ENCODE measurements at places on chromosomes 1 and 21.

DNA sequence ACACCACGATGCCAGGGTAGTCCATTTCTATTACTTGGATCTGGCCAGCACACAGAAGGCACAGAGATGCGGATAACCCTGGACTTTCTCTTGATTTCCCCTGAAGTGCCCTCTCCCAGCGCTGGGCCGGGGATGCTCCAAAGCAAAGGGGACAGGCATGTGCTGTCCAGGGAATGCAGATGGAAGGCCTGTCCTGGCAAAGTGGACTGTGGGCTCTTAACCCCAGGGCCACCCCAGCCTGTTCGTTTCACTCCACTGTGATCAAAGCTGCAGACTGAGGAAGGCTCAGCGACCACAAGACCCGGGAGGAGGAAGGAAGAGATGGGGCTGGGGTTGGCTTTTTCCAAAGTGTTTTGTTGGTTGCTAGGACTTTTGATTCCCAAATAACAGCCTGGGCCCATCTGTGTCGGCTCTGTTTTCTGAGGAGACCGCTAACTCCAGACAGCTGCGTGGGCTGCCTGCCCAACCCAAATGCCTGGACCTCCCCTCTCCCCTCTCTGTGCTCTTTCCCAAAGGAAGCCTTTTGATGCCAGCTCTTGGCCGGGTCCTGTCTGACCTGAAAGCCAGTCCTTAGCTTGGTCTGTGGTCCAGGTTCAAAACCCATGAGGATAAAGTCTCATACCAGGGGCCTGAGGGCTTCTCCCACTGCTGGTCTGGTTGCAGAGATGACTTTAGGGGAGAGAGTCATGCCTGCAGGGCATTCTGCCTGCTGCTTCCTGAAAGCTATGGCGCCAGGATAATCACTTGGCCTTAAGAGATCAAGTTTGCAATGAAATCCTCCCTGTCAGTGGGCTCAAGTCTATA is 119.6 kb upstream of the CD34 start:
- DNase-seq = no peak

DNA sequence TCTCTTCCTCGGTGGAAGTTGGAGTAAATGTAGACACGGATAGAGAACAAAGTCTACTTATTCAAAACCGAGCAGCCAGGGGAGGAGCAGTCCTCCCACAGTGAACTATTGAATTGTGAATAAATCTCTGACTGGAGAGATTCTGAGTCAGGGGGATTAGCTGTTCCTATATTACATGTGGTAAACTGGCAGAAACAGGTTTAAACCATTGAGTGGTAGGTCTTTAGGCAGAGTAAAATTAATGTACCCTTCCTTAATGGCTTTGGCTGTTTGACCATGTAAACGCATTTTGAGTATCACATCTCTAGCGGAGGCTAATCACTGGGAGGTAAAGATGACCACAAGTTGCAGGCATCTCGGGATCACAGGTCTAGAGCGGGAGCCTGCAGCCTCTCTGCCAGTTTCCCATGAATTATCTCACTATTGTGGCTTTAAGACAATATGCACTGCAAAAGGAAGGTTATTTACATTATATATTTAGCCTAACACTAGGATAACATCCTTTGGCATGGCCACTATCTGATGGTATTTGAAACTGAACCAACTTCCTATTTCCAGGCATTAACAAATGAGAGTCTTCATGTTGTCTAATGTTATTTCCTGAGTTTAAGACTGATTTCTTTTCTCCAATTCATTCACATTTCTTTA is 7.9 kb upstream of the DISC1 start:
- DNase-seq = no peak

DNA sequence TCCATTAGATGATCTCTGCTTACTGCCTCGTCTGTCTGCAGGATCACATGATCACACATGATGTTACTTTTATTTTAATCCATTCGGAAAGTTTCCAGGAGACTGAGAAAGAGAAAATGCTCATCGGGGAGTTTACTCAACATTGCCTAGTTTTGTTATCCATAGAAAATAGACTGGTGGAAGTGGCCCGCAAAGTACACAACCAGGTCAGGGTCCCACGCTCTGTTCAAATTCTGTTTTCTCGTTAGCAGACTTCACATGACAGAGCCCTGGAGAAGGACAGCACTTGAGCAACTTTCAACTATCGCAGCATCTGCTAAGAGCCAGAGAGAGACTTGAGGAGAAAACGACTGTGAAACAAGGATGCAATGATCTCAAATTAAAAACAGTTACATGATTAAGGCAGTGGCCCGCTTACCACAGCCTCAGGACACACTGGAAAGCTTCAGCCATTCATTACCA is 44.2 kb downstream of the ADAMTS1 start:
- no peak for DNase-seq

DNA sequence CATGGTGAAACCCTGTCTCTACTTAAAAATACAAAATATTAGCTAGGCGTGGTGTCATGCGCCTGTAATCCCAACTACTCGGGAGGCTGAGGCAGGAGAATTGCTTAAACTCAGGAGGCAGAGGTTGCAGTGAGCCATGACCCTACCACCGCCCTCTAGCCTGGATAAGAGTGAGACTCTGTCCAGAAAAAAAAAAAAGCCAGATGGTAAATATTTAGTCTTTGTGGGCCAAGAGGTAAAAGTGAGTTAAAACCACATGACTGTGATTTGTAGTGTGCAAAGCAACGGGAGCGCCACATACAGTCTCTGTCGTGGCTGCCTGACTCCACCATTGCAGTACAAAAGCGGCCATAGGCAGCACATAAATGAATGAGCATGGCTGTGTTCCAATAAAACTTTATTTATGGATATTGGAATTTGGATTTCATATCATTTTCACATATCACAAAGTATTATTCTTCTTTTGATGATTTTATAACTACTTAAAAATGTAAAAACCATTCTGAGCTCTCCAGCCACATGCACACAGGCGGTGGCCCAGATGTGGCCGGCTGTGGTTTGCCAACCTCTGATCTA is 51.8 kb upstream of the CASZ1 start:
- no peak for DNase-seq

DNA sequence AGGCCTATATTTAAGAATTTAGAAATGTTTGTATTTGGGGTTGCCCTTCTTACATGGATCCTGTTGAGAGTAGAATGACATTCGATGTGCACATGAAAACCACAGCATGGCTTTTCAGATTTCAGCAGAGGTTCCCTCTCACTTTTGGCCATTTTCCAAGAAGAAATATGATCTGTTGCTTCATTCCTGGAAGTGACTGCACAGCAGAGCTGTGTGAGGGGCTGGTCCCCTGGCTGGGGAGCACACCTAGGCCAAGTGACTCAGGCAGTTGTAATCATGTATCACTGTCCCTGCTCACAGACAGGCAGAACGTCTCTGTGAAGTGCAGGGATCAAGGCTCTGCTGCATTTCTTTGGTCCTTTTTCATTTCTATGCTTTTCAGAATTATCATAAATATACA is 32.3 kb downstream of the AGT start:
- no peak for DNase-seq

DNA sequence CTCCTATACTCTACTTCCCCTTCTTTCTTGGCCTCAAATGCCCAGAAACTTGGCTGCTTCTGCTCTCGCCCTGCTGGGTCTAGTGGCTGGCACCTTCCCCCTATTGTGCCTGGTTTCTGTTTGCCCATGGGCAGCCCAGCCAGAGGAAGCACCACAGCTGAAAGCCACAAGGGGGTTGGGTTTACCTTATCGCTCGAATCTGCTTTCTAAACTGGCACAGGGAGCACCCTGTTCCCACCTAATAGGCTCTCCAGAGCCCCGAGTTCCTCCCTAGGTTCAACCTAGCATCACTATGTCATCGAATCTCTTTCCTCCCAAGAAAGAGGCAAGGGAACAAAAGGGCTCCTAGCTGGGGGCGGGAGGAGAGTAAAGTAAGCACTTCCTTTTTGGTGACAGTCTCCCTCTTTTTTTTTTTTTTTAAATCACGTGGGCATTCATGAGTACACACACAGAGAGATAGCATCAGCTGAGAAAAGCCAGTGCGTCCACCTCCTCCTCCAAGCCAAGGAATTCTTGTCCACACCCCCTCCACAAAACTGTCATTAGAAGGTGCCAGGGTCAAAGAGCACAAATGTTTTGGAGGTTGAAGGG is 72.8 kb downstream of the PLEKHA6 start:
- DNase-seq = no peak

DNA sequence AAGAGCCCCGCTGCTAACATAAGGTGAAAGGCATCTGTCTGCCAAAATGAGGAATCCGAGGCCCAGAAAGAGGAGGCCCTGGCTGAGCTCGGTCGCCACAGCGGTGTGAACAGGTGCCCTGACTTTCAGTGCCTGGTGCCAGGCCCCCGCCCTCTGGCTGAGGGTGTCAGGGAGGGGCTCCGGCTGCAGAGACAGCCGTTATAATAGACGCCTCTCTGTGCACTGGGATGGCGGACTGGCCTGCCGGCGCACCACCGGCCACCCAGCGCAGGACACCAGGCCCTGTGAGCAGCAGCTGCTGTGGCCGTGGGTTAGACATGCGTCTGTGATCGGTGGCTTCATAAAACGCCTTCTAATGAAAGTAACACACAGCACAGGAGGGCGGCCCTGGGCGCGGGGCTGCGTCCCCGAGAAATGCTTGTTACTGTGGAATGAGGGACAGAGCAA is 51.4 kb upstream of the ACTRT2 start:
- DNase-seq = no peak

DNA sequence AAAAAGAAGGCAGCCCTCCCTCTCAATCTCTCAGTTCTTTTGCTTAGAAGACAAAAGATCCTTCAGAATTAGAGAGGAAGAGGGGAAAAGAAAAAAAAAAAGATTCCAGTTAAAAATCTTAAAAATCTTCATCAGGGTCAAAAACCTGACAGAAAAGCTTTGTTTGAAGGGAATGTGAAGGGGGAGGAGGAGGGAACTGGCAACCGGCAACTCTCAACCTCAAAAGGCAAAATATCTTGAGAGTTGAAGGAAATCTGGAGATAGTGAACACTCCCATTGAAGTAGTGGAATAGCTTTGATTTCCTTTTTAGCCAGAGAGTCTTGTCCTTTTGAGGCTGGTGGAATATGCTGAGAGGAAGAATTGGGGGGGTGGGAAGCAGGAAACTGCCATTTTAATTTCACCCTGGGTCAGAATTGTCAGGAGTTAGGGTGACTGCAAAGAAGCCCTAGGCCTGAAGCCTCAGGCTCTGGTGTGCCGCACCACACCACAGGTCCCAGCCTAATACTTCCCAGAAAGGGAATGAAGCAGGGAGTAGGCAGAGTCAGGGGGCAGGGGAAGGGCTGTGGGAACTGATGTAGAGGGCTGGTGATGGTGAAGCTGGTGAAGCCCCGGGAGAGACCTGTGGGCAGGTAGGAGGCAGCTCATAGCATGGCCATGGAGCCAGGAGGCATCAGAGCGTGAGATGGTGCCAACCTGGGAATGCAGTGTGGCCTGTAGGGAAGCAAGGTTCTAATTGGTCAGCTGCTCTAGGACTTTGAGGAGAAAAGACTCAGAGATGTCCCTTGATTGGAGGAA is 24.6 kb downstream of the KIRREL1 start:
- no peak for DNase-seq

DNA sequence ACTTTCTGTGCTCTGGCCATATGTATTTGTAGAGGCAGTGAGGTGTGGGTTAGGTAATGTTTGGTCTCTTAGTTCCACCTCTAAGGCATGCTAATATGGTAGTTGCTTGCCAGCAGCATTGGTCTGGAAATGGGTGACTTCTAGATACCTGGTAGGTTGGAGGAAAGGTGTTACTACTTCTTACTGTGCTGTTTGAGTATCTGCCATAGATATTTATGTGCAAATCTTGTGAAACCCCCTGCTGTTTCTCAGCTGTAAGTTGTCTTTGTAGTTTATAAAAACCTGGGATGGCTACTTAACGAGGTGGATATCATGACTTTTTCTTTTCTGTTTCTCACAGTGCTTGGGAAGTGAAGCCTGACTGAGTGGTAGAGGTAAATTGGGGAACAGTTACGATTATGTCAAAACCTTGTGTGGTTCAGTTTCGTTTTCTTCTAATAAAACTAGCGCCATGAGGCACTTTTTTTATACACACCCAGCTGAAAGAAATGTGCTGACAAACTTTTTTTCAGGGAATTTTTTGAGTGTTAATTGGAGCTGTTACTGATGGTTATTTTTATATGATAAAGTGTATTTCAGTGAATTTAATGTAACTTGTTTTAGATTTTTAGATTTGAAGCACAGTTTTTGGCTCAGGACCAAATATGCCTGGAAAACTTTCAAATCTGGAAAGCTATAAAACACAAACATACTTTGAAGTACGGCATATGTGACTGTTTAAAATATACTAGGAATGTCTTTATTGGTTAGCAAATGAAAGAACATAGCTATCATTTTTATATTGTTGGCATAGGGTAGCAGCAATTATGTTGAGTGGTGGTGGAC is 42.1 kb downstream of the CAMSAP2 start:
- DNase-seq = no peak

- DNase-seq = no peak
Observed at GRCh38 chr1:175188936-175189335, 3.6 kb downstream of the KIAA0040 start.

DNA sequence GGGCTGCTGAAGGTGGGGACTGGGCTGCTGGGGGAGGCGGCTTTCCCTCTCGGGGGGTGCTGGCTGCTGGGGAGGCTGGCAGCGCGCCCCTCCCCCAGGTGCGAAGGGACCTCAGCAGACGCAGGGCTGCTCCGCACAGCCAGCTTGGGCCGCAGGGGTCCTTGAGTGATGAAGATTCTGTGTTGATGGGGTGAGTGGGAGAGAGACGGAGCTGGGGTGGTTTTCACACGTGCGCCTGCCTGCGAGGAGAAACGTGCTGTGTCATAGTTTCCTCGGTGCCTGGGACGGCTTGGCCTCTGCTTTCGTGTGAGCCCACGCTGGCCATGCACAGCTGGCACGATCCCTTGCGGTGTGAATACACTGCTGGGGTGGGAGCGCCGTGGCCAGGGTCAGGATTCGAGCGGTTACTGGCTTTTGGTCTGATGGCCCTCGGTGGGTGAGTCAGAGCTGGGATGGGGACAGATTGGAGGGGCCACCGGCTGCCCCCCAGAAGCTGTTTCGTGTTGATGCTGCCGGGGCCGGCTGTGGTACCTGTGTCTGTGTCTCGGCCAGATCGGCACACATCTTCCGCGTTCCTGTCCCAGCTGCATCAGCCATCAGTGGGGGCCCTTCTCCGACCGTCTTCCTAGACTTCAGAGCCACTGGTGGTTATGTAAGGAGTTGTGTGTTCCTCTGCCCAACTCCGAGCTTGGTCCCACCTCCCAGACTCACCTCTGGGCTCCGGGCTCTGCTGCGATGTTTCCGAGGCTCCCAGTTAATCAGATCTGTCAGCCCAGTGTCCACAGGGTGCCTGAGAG is 24.9 kb downstream of the PRKCZ start:
- no peak for DNase-seq

DNA sequence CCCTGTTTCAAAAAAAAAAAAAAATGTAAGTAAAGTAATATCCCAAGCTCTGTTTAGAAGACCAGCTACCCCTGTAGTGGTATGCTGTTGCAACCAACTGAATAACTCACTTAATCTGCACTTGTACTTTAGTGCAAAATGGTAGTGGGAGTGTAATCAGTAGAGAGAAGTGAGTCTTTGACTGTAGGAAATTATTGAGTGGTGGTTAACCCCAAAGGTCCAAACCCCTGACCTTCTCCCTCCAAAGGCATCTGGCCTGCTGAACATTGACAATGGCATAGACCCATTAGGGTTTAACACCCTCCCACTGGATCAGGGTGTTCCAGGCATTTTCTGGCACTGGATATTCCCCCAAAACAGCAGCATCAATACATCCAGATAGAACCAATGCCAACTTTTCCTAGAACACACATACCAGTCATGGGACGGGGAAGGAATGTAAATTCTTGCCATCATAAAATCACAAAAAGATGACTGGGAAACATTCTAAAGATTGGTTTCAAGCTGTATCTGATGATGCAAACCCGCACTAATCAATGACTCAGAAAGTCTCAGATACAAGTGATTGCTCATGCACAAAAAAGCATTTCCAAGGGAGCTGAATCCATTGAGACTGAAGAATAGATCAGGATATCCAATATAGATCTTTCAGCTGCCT is 110.3 kb downstream of the MRPL39 start:
- no peak for DNase-seq

GRCh38 chr21:18354947-18355346 is 48.6 kb downstream of the TMPRSS15 start:
- DNase-seq = no peak
